ENCODE measurements at places on chromosomes 7 and 10.

- DNase-seq = no peak
Observed at GRCh38 chr10:129844216-129844766, 119.8 kb downstream of the EBF3 start.

DNA sequence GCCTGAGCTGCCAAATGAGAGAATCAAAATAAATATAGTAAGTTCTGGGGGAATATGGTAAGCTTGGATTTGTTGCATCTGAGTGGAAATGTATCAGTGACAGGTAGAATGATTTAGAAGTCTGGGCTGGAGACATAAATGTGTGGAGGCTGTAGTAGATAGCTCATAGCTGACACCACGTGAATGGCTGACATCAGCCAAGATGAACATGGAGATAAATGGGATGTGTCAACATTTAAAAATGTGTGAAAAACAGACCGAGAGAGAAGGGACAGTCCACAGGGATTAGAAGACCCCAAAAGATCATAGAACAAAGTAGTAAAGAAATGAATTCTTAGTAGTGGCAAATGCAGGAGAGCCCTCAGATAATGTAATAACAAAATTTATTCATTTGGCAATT is 40.9 kb downstream of the NAMPT start:
- DNase-seq = no peak

DNA sequence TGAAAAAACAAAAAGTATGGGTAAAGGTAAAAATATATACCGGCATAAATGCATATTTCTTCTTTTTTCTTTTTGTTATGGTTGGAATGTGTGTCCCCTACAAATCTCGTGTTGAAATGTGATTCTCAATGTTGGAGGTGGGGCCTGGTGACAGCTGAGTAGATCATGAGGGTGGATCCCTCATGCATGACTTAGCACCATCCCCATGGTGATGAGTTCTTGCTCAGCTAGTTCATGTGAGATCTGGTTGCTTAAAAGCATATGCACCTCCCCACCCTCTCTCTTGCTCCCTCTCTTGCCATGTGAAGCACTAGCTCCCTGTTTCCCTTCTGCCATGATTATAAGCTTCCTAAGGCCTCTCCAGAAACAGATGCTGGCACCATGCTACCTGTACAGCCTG is 93.3 kb downstream of the HYCC1 start:
- DNase-seq = no peak

GRCh38 chr10:113423981-113424721 is 128.7 kb upstream of the HABP2 start:
- no peak for DNase-seq

DNA sequence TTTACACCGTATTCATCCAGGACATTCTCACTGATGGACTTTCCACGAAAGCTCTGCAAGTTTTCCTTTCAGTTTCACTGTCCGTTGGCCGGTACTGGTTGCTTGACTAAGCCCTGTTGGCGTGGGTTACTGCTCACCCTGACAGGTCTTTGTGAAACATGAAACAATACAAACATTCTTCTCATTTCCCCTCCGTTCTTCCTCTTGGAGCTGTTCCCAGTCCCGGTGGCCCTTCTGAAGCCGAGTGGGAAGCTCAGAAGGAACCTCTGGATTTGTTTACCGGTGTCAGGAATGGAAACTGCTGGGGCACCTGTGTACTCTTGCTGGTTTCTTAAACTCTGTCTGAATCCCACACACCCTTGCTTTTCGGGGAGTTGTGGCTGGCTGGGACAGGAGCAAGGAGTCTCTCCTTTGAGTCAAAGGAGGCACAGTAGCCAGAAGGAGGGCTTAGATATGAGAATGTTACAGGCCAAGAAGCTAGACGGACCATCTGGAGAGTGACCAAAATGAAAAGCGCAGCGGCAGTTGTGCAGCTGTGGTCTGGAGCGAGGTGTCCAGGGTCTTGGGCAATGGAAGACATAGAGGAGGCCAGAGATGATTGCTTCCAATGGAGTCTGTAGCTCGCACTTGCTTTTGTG is 45.7 kb downstream of the LYZL2 start:
- DNase-seq = no peak

DNA sequence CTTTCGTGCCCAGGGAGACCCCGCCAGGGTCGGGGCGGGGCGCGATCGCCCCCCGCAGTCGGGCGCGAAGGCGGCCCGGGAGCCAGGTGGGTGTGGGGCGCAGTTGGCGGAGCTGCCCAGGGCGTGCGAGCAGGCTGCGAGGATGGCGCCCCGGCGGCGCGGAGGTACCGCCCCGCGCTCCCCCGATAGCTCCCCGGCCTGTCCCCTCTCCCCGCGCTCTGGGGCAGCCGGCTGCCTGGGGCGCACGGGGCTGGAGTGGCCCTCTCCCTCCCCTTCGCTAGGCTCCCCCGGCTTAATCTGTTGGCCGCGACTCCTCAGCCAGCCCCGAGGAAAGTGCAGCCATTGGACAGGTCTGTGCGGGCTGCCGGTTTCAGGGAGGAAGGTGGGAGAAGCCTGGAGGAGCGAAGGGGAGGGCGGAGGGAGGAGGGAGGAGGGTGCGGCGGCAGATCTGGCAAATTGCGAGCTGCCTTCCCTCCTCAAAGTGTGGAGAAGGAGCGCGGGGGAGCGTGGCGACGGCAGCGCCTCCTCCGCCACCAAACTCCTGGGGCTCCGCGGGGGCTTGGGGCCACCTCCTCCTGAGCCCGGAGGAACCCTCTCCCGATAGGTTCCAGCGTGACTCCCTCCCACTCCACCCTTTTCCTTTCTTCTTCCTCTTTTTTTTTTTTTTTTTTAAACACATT is 361 bp upstream of the PLXDC2 start:
- DNase-seq = no peak

All from AG04449 (cell line).